ENCODE measurements at places on chromosomes 1 and 21. TPM values are rescaled to one million over a fixed set of nuclear protein-coding genes. Genes with fewer than 3 reads are reported as not detected.

BSND gene
- not detected for total RNA-seq

LCE1C gene
- total RNA-seq: not detected

KRTAP13-2 gene
- total RNA-seq: not detected

FAM167B gene
- 0.57 TPM for total RNA-seq

PRXL2B gene
- total RNA-seq: 42.1 TPM

IL12RB2 gene
- total RNA-seq: 218 TPM

DNA sequence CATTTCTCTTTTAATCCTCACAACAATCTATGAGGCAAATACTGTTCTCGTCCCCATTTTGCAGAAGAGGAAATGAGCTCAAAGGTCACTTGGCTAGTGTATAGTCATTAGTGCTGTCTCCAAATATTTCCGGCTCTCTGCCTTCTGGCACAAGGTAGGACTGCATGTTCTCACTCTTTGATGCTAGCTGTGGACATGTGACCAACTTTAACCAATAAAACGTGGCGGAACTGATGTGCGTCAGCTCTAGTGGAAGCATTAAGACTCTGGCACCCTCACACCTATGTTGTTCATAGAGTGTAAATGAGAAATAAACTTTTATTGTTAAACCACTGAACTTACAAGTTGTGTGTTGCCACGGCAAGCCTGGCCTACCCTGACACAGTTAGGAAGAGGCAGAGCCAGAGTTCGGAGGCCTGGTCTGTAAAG is 5.0 kb upstream of the KIF21B start:
- H3K4me1 ChIP-seq: peaks cover 38% of the 10 kb centered on the region
- H3K27me3 ChIP-seq: no peaks in the 10 kb centered on the region
- H3K27ac ChIP-seq: no peak overlapping the region
- H3K36me3 ChIP-seq: no peaks in the 10 kb centered on the region
- H3K4me3 ChIP-seq: no peak overlapping the region
- DNase-seq: no peak

DNA sequence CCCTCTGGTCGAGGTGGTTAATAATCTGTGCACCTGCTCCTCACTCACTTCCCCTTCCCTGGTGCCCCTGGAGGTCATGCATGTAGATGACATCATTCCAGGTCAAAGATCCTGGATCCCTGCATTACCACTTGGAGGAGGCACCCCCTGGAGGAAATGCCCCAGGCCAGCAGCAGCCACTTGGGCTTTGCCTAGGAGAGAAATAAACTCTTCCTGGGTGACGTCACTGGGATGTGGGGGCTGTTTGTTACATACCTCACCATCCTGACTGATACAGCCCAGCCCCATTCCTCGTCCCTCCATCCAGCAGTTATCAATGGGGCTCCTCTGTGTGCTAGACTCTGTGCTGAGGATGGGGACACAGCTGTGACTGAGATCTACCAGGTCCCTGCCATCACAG is 433.6 kb downstream of the PTPRU start:
- no peak overlapping the region for H3K27ac ChIP-seq
- no peaks in the 10 kb centered on the region for H3K36me3 ChIP-seq
- no peak overlapping the region for H3K4me3 ChIP-seq

DNA sequence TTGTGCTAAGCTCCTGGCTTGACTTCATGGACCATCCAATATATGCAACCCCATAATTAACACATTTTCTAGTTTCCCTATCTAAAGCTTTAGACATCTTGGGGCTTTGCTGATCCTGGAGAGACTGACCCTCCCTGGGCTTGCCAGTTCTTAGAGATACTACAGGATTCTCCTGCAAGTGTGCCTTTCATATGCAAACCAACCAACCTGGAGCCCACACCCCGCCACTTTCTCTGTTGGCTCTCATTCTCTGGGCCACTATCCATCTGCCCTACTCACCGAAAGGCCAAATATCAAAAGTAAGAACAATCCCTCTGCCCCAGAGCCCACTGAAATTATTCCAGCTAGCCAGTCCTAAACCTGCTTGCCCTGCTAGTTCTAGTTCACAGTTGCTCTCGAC is 2.2 kb upstream of the GBP6 start:
- H3K4me1 ChIP-seq: peaks cover 57% of the 10 kb centered on the region
- no peak overlapping the region for H3K27ac ChIP-seq
- H3K36me3 ChIP-seq: peaks cover 2% of the 10 kb centered on the region
- H3K27me3 ChIP-seq: no peaks in the 10 kb centered on the region
- DNase-seq: no peak

- no peaks in the 10 kb centered on the region for H3K27me3 ChIP-seq
- no peak overlapping the region for H3K4me3 ChIP-seq
- H3K27ac ChIP-seq: peak overlapping the region; percentile 26
- H3K4me1 ChIP-seq: no peaks in the 10 kb centered on the region
- H3K36me3 ChIP-seq: no peaks in the 10 kb centered on the region
Observed at GRCh38 chr1:54571803-54572541, 23.9 kb downstream of the ACOT11 start.

DNA sequence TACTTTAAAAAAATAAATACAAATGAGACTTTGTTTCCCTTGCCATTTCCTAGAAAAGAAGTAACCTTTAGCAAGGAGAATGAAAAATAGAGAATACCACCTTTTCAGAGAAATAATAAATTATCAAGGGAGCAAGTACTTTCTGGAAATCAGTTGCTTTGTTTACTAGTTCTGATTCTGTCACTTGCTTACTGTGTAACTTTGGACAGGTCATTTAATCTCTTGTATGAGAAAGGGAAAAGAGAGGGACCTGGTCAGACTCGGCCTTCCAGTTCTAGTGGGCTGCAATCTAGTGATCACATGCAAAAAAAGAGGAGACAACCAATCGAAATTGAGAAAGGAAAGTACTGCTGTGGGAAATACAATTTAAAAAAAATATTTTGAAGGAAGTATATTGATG is 34.2 kb downstream of the KCTD3 start:
- H3K4me3 ChIP-seq: no peak overlapping the region
- H3K27ac ChIP-seq: no peak overlapping the region
- no peaks in the 10 kb centered on the region for H3K4me1 ChIP-seq
- H3K27me3 ChIP-seq: no peaks in the 10 kb centered on the region

- H3K27me3 ChIP-seq: peaks cover 8% of the 10 kb centered on the region
- no peak overlapping the region for H3K4me3 ChIP-seq
- no peak for DNase-seq
- H3K27ac ChIP-seq: no peak overlapping the region
- no peaks in the 10 kb centered on the region for H3K36me3 ChIP-seq
Observed at GRCh38 chr1:2135441-2135841, 59.1 kb downstream of the FAAP20 start.

DNA sequence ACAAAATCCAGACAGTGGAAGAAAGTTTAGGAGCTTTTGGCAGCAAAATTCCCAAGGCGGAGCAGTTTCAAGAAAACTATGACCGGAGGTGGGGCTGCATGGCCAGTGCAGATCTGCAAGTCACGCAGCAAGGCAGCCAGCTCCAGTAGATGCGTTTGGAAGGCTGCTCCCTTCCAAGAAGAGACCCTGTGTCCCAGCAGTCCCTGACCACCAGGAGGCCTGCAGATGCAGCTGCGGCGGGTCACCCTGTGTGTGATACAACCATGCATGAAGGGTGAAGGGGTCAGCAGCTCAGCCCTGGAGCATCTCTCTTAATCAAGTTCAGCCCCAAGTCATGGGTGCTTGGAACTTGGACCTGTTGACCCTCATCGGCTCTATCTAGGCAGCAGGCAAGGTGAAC is 29.3 kb downstream of the GPR157 start:
- no peak overlapping the region for H3K4me3 ChIP-seq
- no peak overlapping the region for H3K27ac ChIP-seq
- H3K27me3 ChIP-seq: peaks cover 4% of the 10 kb centered on the region
- H3K36me3 ChIP-seq: no peaks in the 10 kb centered on the region
- H3K4me1 ChIP-seq: no peaks in the 10 kb centered on the region

- H3K27ac ChIP-seq: no peak overlapping the region
- no peaks in the 10 kb centered on the region for H3K27me3 ChIP-seq
- no peak overlapping the region for H3K4me3 ChIP-seq
- H3K36me3 ChIP-seq: no peaks in the 10 kb centered on the region
- no peak for DNase-seq
Observed at GRCh38 chr1:221040691-221041285, 161.5 kb downstream of the HLX start.

GRCh38 chr1:78676347-78676982 is 26.8 kb downstream of the IFI44 start:
- H3K27me3 ChIP-seq: peaks cover 8% of the 10 kb centered on the region
- peaks cover 34% of the 10 kb centered on the region for H3K4me1 ChIP-seq
- no peak overlapping the region for H3K4me3 ChIP-seq
- H3K27ac ChIP-seq: no peak overlapping the region

- no peak overlapping the region for H3K27ac ChIP-seq
- peaks cover 12% of the 10 kb centered on the region for H3K4me1 ChIP-seq
- DNase-seq: no peak
Observed at GRCh38 chr1:211309617-211310016, 17.0 kb upstream of the TRAF5 start.

All from activated T-helper 1 cell treated with anti-CD3 and anti-CD28 coated beads, Interleukin-12 subunit alpha, Interleukin-12 subunit beta, Interleukin-2, Interleukin-4 antibody, amounts not matched to agents 30 ng/mL and 10 ng/mL and 1 ng/mL, durations not matched to agents 14 hours and 24 hours and 36 hours (primary cell).